Upper lobe of left lung (tissue), 6 donors: ENCODE measurements at places on chromosomes 12 and 14.

DNA sequence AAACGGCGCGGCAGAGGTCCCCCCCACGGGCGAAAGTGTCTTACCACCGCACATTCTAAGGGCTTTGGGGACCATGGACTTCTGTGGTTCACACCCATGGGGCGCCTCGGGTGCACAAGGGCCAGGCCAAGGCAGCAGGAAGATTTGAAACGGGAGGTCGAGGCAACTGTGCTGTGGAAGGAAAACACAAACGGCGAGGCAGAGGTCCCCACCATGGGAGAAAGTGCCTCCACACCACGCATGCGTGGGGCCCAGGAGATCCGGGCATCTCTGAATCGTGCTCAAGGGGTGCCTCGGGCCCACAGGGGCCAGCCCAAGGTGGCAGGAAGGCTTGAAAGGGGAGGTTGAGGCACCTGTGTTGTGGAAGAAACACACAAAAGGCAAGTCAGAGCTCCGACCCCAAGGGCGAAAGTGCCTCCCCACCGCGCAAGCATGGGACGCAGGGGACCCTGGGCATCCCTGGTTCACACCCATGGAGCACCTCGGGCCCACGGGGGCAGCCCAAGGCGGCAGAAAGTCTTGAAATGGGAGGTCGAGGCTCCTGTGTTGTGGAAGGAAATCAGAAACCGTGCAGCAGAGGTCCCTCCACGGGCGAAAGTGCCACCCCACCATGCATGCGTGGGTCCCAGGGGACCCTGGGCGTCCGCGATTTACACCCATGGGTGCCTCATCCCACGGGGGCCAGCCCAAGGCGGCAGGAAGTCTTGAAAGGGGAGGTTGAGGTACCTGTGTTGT, 371.0 kb downstream of the ALG10 start:
- peak; percentile 12 for DNase-seq

GRCh38 chr12:104215638-104216297, at the start of gene TXNRD1:
Gene TXNRD1, plus strand, starts transcription at chr12:104215779. Its CDS starts 24 bp downstream, at chr12:104215803.
- peak; percentile 97 for DNase-seq

DNA sequence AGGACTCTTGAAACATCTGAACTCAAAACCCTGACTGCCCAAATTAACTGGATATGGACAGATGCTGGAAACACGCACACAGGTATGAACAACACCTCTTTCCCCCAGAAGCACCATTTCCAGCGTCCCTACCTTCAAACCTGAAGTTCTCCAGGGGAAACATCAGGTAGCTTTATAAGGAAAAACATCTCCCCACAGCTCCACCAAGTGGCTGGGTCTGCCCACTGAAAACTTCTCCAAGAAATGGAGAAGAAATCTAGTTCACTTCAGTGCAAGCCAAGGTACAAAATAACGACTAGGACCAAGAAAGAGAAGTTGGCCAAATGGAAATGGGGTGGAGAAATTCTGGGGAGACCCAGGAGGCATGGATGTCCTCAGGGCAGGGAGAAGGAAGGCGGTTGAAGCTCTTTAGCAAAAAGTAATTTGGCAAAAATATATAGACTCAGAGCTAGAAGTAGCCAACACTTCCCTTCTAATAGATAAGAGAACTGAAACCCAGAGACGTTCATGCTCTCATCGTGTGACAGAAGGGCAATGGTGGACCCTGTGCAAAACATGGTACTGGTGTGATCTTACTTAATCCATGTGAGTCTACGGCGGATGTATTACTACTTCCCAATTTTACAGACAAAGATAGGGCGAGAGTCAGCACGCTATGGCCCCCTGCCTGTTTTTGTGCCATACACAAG, 10.5 kb upstream of the NUAK1 start:
- DNase-seq = no peak

DNA sequence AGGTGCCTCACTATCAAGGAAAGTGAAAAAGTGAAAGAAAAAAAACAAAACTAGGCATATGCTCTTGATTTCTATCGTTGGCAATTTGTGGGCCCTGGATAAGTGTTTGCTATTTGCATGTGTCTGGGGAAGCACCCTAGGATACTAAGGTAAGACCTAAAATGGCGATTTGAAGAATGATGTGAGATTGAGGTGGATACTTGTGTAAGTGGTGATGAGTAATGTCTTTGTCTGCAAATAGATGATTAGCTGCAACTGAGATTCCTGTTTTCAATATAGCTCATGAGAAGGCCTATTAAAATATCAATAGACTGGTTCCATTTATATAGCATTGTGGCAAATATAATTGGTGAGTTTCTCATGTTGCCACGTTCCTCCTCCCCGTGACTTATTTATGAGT, 261.7 kb downstream of the NEDD1 start:
- no peak for DNase-seq

DNA sequence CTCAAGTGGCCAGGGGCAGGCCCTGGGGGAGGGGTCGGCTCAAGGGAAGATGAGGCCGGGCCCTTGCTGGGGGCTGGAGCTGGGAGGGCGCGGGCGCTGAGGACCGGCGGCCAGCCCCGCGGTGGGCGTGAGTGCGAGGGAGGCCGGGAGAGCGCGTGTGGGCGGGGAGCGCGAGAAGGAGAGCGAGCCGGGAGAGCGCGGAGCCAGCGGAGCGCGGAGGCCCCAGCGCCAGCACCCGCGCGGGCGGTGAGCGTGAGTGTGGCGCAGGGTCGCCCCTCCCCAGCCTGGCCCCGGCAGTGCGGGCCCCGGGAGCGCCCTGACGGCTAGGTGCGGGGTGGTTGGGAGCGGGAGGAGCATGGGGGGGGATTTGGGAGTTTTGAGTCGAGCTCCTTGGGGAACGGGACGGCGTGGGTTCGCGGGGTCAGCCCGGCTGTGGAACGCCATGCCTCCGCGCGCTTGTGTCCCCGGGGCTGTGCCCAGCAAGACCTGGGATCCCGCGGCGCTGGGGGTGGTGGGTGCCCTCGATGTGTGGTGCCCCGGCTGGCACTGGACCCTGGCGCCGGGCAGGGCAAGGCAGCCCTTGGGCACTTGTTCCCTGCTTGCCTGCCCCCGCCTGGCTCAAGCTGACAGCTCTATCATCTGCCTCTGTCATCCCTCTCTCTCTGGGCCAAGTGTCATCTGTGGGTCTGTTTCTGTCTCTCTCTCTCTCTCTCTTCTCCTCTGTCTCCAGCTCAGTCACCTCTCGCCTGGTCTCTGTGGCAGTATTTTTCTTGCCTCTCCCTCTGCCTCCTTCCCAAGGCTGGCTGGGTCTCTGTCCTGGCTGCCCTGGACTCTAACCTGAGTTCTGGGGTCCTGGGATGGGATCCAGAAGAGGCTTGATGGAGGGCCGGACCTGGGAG, at the start of gene LBHD2:
Gene LBHD2, plus strand, starts transcription at position 190 of the 899 bp plus-strand sequence. CDS start 1,803 bp downstream, outside the sequence.
- peak; percentile 85 for DNase-seq

- DNase-seq = no peak
Observed at GRCh38 chr14:90381999-90382451, 14.8 kb upstream of the CALM1 start.

DNA sequence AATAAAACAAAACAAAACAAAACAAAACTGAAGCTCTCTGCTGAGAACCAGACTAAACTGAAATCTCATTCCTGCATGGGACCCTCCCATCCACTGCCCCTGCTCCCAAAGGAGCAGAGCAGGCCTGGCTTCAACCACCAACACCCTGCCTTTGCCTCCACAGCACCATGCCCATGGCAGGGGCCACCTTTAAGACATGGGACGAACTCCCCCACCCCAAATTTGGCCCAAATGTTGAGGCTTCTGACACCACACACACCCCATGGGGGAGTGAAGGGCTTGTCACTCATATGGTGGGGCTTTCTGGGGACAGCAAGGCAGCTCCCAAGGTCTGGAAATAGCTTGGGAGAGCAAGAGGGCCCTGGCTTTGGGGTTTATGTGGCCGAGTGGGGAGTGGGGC, 177.2 kb downstream of the KIF26A start:
- DNase-seq = no peak

GRCh38 chr14:24072436-24072835, 1.1 kb downstream of the CPNE6 start:
- DNase-seq = no peak
